ENCODE measurements at places on chromosomes 3 and 15.
A peak's percentile ranks its signal among the peaks of the same experiment; 100 is the strongest.

DNA sequence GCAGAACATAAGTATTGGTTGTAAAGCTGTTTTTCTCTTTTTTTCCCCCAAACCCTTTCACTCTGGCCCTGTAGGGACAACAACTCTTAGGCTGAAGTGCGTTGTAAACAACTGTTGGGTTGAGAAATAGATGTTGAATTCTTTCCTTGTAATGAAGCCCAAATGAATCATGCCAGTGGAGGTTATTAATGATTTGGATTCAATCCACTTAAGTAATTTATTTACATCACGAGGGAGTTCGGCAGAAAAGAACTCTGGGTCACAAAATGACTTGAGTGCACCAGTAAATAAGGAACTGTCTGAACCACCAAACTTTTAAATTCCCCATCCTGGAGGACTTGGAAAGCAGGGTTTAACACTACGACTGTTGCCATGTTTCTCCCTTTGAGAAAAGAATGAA lies 218.9 kb downstream of the PDZRN3 start:
- no peak for DNase-seq

- DNase-seq, result no peak
Observed at GRCh38 chr3:60631509-60631908, 619.7 kb downstream of the FHIT start.

GRCh38 chr15:80123034-80123433 lies 29.8 kb upstream of the FAH start:
- no peak for DNase-seq

GRCh38 chr3:167241048-167241845 lies 138.8 kb downstream of the ZBBX start:
- DNase-seq, result no peak

GRCh38 chr15:78224023-78224411 lies 10.3 kb downstream of the ACSBG1 start:
- no peak for DNase-seq

GRCh38 chr3:36714343-36715086 lies 49.8 kb downstream of the DCLK3 start:
- no peak for DNase-seq

- no peak for DNase-seq
Observed at GRCh38 chr3:58236527-58237237, 910 bp upstream of the ABHD6 start.

GRCh38 chr3:61358364-61358763 lies 107.1 kb upstream of the FHIT start:
- DNase-seq, result no peak

DNA sequence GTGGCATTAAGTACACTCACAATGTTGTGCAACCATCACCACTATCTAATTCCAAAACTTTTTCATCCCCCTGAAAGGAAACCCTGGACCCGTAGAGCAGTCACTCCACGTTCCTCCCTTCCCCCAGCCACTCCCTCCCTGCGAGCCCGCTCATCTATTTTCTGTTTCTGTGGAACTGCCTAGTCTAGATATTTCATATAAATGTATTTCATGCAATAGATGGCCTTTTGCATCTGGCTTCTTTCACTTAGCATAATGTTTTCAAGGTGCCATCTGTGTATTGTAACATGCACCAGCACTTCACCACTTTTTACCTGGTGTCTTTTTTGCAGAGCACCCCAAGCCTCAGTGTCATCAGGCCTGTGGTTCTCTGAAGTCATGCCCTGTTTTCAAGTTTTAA lies 10.7 kb downstream of the CGNL1 start:
- no peak for DNase-seq

- no peak for DNase-seq
Observed at GRCh38 chr3:119160361-119160760, 13.0 kb upstream of the UPK1B start.

GRCh38 chr3:81485444-81485865 lies 276.0 kb downstream of the GBE1 start:
- peak; percentile 54 for DNase-seq

DNA sequence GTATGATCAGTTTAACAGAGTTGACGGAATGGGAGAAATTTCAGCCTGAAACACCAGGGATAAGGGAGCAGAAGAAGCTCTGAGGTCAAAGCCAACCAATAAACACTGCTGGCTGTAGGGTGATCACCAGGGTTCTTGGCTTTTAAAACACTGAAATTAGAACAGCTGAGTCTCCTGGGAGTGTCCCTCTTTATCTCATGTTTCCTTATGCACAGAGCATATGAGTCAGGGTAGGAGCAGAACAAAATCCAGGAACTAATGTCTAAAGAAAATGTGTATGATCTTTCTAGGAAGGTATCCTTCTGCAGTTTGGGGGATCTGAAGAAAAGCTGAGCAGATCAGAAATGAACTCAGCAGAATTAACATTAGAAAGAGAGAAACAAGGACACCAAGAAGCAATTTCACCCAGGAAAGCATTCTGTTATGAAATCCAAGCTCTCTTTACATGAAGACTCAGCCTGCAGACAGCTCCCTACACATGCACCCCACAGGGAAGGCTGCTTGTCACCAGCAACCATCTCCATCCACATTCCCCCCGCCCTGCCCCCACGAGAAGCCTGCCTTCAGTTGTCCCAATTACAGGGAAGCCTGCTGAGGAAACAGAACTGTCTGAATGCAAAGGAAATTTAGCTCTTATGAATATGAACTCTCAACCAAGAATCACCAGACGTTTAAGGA lies 469.7 kb downstream of the PDCD6IP start:
- no peak for DNase-seq

DNA sequence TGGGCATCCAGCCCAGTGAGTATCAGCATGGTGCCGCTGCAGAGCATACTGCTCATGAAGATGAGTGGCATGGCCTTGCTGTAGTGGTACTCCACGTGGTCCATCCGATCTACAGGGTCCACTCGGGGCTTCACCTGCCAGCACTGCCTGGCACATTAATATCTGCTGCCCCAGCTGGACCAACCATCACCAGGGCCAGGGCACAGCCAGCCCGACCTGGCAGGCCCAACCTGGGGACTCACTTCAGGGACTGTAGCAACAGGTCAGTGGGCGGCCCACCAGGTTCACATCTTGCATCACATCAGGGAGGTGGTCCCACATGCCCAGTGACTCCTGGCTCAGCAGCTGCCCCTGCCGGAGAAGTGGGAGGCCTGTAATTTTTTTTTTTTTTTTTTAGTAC lies 48.1 kb downstream of the CDIN1 start:
- no peak for DNase-seq

DNA sequence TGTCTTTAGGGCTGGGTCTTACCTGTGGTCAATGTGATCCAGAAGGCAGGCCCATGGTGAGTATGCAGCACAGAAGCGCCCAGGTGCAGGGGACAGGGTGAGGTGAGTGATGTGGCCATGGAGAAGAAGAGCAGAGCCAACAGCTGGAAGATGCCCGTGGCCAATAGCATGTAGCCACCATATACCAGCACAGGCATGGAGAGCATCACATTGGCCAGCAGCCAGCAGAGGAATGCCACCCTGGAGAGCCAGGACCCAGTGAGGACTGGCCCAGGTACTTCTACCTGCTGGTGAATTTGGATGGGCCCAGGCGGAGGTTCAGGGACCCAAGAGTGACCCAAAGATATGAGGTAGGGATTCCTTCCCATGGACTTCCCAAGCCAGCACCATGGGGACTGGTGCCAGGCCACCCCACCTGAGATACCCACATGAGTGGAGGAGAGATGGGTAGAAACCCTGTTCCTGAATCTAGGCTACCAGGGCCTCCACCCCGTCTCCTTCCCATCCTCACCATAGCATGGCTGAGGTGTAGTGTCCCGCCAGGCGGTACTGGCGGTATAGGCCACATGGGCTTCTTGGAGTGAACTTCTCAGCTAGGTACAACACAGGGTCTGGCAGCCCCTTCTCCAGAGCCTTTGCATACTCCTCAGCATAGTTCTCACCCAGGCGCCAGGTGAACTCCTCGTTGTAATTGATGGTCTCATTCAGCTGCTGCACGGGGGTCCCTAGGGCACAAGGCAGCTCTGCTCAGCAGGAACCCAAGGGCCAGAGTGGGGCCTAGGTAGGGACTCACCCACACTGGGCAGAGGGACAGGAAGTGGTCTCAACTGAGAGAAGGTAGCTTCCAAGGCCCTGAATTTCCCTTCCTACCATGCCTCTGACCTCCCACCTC lies 6.2 kb downstream of the DUOXA2 start:
- no peak for DNase-seq

DNA sequence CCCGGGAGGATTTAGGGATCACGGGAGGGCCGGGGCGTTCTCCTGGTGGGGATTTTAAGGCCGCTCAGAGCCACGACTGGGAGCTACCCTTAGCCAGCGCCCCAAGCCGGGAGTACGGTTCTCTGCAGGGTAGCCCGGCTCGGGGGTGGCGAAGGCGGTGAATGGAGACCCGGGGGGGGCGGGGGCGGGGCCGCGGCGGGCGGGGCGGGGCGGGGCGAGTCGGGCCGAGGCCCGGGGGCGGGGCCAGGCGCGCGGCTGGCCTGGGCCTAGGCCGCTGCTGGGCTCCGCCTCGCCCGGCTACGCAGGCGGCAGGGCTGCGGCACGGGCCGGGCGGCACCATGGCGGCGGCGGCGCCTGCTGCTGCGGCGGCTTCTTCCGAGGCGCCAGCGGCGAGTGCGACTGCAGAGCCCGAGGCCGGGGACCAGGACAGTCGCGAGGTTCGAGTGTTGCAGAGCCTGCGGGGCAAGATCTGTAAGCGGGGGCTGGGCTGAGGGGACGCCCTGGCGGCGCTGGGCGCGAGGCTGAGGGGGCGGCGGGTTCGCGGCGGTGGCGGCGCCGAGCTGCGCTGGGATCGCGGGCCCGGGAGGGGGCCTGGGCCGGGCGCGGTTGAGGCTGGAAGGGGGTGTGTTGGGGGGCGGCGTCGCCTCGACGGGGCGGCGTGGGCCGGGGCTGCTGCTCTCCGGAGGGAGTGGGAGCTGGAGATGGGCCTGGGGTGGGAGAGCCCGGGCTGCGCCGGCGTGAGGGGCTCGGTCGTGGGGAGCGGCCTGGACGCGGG lies at the start of gene RASA2:
RASA2 (plus strand) TSS at position 282 of the 775 bp plus-strand sequence; CDS start at position 339, 57 bp downstream.
- DNase-seq, result peak; percentile 84

DNA sequence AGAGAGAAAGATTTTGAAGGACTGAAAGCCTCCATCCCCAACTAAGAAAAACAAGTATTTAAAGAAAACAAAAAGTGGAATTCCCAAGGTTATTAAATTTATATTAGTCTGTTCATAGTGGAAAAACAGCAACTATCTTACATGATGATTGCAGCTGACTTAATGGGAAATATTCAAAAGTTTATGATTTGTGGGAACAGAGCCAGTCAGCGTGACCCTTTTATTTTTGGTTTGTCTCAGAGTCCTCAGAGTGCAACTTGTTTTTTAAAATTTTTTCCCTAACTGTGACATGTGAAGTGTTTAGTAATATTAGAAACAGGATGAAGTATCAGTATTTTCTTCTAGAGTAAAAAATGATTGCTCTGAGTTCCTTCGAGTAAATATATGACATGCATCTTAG lies 441.9 kb upstream of the MCTP2 start:
- DNase-seq, result no peak

- DNase-seq, result no peak
Observed at GRCh38 chr3:173902871-173903270, 505.3 kb downstream of the NLGN1 start.

DNA sequence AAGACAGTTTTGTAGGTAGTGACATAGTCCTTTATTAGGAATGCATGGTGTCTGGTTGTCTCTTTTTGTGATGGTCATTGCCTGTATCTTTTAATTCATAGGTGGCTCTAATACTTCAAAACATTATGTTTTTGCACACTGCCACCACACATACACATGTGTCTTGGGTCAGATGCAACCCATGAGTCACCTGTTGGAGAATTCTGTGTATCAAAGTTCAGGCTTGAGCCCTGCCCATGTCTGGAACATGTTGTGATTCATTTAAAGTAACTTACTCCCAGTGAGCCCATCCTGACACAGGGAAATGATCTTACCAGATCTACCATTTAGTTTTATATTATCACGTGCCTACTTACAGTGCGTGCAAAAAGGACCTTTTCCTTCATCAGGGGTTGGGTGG lies 142.7 kb downstream of the GHSR start:
- DNase-seq, result no peak

DNA sequence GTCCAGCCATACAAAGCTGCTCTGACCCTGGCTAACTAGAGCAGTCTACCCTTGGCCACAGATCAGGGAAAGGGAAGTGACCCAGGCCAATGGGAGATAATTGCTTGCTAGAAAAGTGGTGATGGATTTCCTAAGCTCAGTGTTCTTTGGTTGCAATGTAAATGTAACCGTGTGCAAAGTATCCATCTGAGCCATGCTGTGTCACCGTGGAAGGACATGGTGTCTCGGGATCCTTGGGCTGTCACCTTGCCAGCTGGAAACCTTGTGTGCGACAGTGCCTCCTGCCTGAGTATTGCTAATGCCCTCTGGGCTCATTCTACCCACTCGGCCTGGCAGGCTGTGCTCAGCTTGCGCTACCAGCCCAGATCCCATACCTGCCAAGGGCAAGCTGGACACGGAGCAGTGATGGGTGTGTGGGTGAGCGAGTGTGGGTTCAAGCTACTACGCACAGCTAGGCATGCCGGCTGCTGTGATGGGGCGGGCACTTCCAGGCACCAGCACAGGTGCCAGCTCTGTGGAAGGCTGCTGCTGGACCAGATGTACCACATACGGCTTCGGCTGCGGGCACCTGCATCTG lies 10.7 kb upstream of the SIAH2 start:
- no peak for DNase-seq

GRCh38 chr15:45391746-45392583 lies 13.6 kb upstream of the GATM start:
- DNase-seq, result no peak

DNA sequence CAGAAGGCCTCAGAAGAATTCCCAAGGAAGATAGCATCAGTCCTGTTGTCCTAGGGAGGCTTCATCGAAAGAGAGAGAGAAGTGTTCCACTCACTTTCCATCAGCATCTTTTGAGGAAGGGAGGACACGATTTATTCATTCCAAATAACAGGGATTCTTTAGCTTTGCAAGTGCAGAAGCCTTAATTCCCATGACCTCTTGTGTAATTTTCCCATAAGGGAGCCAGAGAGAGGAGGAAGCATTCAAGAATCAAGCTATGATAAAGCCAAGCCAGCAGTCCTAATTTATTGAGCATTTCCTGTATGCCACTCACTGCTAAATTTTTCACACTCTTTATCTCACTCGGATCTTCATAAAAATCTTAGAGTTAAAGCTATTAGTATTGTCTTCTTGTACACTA lies 169.7 kb upstream of the MITF start:
- DNase-seq, result no peak

Measured in lung microvascular endothelial cell (primary cell).